ENCODE measurements at places on chromosomes 2 and 18. TPM values are rescaled to one million over a fixed set of nuclear protein-coding genes. Genes with fewer than 3 reads are reported as not detected.

Gene ATG9A
- polyA plus RNA-seq = 41.2 TPM

Gene LIMS4
- 3.0 TPM for polyA plus RNA-seq

Gene GPR55
- polyA plus RNA-seq = 0.63 TPM

Gene B3GNT7
- polyA plus RNA-seq = 43.5 TPM

Gene CTIF
- polyA plus RNA-seq = 15.0 TPM

Gene REG3G
- polyA plus RNA-seq = 5.0 TPM

Gene IL1A
- 0.09 TPM for polyA plus RNA-seq

Gene REG3A
- polyA plus RNA-seq = 1.4 TPM

Gene FEV
- 11.9 TPM for polyA plus RNA-seq

Gene PLB1
- polyA plus RNA-seq = 3.2 TPM

Gene UGT1A7
- not detected for polyA plus RNA-seq

Gene XIRP2
- polyA plus RNA-seq = 0.22 TPM

Gene C2orf81
- polyA plus RNA-seq = 2.0 TPM

Gene MTCL1
- 24.0 TPM for polyA plus RNA-seq

Gene LCT
- 79.1 TPM for polyA plus RNA-seq

Gene TEX44
- polyA plus RNA-seq = not detected

Gene RNF103
- 42.9 TPM for polyA plus RNA-seq

Gene FAP
- polyA plus RNA-seq = 10.6 TPM

Gene SLC5A7
- 7.1 TPM for polyA plus RNA-seq

Gene SERPINB7
- 0.09 TPM for polyA plus RNA-seq

Gene HNRNPLL
- 42.2 TPM for polyA plus RNA-seq

Gene FOXD4L1
- 0.07 TPM for polyA plus RNA-seq

Gene HNMT
- 71.1 TPM for polyA plus RNA-seq

Gene POTEI
- 0.10 TPM for polyA plus RNA-seq

Gene CEP192
- 27.9 TPM for polyA plus RNA-seq

Gene ZNF385B
- polyA plus RNA-seq = 2.0 TPM

Gene TBR1
- polyA plus RNA-seq = 0.01 TPM

Gene MOCOS
- 3.8 TPM for polyA plus RNA-seq

Gene PLGLB1
- polyA plus RNA-seq = 8.2 TPM

Gene TMEM131
- 41.2 TPM for polyA plus RNA-seq

Gene SH3RF3
- polyA plus RNA-seq = 3.0 TPM

Gene QPCT
- polyA plus RNA-seq = 9.1 TPM

Gene ARHGEF4
- 5.4 TPM for polyA plus RNA-seq

Gene VIT
- 0.13 TPM for polyA plus RNA-seq

Gene CRYBA2
- polyA plus RNA-seq = 13.3 TPM

Gene UGT1A8
- polyA plus RNA-seq = not detected

Gene NDUFV2
- polyA plus RNA-seq = 126 TPM

Gene CDH19
- 8.3 TPM for polyA plus RNA-seq

Gene CENPA
- polyA plus RNA-seq = 4.7 TPM

Gene IL36G
- 0.51 TPM for polyA plus RNA-seq

Gene NAGK
- polyA plus RNA-seq = 74.0 TPM

Gene LYPD6B
- polyA plus RNA-seq = 1.4 TPM

Gene MYO5B
- 52.0 TPM for polyA plus RNA-seq

Gene CFAP65
- polyA plus RNA-seq = 3.4 TPM

Gene ALPI
- 80.6 TPM for polyA plus RNA-seq

Gene VAMP5
- 18.0 TPM for polyA plus RNA-seq

Gene IGFBP5
- 58.4 TPM for polyA plus RNA-seq

Gene BOLL
- 0.09 TPM for polyA plus RNA-seq

Measured in large intestine (tissue), 12 donors.